Stimulated activated CD8-positive, alpha-beta memory T cell treated with anti-CD3 and anti-CD28 coated beads, Interleukin-7, amount 100 ng/mL, for 1 hour (primary cell): ENCODE measurements at places on chromosomes 6 and 20.
A peak's percentile ranks its signal among the peaks of the same experiment; 100 is the strongest.

DNA sequence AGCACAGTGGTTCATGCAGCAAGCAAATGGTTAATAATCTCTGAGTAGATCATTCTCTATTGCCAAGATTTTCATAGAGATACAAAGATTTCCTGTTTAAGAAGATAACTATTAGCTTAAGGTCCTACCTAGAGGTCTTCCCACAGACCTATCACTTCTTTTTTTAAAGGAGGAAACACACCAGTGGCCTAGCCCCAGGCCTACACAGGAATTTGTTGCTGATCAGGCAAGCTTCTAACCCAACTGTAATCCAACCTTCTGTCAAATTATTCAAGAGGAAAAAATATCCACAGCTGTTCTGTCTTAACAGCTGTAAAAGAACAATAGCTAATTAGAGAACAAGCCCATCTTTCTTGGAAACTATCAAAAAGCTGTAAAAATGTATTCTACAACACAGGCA, 332.8 kb downstream of the BTBD9 start:
- DNase-seq = no peak

- no peak for DNase-seq
Measured at GRCh38 chr20:56690531-56691175, 61.5 kb downstream of the TFAP2C start.

GRCh38 chr20:53609491-53610445, 16.1 kb upstream of the ZNF217 start:
- DNase-seq = peak; percentile 36

- DNase-seq = no peak
Measured at GRCh38 chr6:111824608-111825337, 48.5 kb downstream of the FYN start.

DNA sequence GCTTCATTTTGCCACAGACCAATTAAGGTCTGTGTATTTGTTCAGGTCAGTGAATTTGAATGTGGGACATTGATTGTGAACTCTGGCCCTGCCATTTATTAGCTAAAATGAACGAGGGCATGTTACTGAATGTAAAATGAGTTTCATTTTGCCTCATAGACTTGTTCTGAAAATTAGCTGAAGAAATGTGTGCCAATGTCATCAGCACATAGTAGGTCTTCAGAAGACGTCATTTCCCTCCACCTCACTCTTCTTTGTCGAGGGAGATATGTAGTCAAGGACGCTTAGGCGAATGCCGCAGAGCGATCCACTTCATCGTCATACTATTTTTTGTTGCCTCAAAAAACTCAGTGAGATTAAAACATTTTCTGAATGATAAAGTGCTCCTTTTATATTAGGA, 291.7 kb downstream of the SMOC2 start:
- DNase-seq = no peak
